ENCODE measurements at places on chromosomes 4 and X.

GRCh38 chr4:6965329-6965728 is 55.7 kb downstream of the TBC1D14 start:
- no peak for DNase-seq

DNA sequence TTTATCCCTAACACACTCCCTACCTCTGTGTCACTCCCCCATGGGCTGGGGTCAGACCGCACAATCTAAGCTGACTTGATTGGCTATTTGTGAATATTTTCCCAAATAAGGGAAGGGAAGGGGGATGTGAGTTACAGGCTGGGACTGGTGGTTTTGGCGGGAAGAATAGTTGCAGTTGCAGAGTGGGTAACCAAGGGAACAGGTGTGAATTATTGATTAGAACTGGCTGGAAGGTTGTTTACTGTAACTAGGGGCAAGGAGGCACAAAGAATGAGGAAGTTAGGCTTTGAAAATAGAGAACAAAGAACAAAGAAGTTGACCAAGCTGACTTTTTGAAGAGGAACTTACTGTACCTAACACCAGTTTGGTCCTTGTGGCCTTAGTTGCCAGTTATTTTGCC is 88.0 kb upstream of the XAGE2 start:
- DNase-seq = no peak

DNA sequence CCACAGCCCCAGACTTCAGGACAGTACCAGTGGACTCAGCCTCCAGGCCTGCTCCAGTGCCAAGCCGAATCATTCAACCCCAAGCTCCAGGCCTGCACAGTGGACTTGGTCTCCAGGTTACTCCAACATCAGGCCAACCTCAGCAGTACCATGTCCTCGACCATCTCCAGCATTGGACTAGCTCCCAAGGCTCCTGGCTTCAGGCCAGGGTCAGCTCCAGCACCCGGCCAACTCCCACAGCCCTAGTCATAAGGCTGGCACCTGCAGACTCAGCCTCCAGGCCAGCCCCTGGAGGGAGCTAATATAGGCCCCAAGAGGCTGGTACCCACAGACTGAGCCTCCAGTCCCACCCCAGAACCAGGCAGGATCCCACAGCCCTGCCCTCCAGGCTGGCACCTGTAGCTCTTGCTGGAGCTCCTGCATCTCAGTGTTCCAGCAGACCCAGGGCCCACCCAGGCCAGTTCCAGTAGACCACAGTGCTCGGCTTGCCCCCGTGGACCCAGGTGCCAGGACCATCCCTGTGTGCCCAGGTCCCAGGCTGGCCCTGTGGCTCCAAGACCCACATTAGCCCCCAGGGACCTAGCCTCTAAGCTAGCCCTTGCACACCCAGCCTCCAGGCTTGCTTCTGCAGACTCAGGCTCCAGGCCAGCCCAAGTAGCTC is 25.6 kb downstream of the ZMAT1 start:
- no peak for DNase-seq

GRCh38 chr4:11439836-11440235 is 11.1 kb upstream of the HS3ST1 start:
- DNase-seq = peak; percentile 78

DNA sequence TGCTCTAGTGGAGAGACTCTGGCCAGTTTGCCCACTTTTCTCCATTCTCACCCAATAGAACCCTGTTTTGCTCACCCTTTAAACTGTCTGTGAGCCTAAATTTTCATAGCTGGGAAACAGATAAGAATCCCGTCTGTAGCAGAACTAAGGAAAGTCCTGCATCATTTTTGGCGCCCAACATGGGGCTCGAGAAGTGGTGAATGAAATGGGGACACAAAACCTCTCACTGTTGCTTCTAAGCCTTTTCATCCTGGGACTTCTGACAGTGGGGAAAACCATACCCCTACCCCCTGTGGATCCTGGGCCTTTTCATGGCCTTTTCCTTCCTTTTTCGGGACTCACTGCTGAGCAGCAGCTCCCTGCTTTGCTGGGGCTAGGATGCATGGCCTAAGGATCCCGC is 189.9 kb downstream of the INPP4B start:
- DNase-seq = no peak

GRCh38 chr4:6768539-6768905 is 14.0 kb upstream of the KIAA0232 start:
- peak; percentile 51 for DNase-seq

DNA sequence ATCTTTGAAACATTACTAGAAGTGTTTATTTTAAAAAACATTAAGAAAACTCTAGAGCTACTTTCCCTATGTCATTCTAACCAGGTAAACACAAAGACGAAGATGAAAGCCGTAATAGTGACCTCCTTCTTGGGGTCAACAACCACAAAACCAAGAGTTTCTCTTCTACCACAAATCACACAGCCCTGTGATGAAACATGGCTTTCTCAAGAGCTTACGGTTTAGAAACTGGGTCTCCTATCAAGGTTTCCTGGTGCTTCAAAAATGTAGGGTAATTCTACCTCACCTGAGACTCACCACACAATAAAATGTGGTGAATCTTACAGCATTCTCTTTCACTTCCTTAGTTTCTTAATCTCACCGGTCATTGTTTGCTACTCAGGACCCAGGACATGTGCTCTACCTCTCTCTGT is 50.9 kb downstream of the CORIN start:
- no peak for DNase-seq

DNA sequence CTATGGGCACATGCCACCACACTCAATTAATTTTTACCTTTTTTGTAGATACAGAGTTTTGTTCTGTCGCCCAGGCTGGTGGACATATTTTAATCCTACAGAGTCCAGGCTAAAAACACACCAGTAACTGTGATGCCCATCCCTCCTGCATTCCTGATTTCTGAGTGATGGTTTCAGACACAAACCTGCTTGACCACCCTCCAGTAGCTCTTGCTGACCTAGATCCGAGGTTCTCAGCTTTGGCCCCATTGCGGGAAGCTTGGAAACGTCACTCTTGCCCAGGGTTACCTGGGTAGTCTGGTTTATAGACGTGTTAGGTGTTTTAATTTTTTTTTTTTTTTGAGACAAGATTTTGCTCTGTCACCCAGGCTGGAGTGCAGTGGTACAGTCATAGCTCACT is 7.5 kb downstream of the CD99 start:
- DNase-seq = no peak

DNA sequence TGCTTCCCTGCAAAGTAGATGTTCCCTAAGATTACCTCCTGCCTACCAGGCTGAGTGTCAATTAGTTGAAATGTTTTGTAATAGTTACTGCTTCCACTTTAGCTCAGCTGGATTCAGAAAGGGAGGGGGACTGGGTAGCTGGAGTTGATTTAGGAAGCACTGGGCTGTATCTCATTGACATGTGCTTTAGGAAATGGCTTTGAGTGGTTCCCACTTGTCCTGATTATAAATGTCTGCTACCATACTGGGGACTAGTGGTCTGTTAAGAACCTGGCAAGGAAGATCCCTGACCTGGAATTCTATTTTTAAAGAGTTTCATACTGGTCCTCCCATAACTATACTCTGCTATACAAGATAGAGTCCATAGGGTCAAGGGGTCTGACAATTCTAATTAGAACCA is 363.9 kb upstream of the PPP1R2C start:
- DNase-seq = no peak

Measured in pons (tissue), 1 donor.